ENCODE measurements at places on chromosomes 1 and 21.
A peak's percentile ranks its signal among the peaks of the same experiment; 100 is the strongest.

- DNase-seq, result no peak
Observed at GRCh38 chr1:192852001-192852947, 43.4 kb downstream of the RGS2 start.

- DNase-seq, result no peak
Observed at GRCh38 chr1:97364086-97364485, 556.7 kb downstream of the DPYD start.

GRCh38 chr1:94037392-94038229 is 83.3 kb downstream of the ABCA4 start:
- no peak for DNase-seq

- DNase-seq, result peak; percentile 39
Observed at GRCh38 chr21:43727519-43728153, 8.7 kb downstream of the PDXK start.

GRCh38 chr1:40090652-40091355 is 6.2 kb downstream of the PPT1 start:
- DNase-seq, result no peak

DNA sequence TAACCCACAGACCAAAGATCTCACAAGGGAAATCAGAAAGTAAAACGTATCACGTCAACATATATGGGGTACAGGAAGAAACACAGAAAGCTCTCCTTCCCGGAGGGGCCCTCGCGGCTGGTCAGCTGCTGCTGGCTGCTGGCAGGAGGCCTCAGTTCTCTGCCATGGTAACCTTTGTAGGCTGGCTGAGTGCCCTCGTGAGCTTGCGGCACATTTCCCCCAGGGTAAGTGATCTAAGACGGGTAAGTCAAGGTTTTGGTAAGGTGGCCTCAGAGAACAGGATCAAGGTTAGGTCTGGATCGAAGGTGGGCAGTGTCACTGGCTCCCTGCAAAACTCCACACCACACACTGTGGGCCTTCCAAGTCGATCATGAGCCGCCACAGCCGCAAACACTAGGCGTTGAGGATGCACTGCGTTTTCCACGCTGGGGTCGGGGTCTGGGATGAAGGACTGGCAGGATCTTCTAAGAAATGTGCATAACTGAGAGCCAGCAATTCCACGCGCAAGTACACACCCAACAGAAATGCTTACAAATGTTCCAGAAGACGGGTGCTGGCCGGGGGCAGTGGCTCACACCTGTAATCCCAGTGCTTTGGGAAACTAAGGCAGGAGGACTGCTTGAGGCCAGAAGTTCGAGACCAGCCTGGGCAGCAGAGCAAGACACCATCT is 33.9 kb downstream of the WDR4 start:
- no peak for DNase-seq

DNA sequence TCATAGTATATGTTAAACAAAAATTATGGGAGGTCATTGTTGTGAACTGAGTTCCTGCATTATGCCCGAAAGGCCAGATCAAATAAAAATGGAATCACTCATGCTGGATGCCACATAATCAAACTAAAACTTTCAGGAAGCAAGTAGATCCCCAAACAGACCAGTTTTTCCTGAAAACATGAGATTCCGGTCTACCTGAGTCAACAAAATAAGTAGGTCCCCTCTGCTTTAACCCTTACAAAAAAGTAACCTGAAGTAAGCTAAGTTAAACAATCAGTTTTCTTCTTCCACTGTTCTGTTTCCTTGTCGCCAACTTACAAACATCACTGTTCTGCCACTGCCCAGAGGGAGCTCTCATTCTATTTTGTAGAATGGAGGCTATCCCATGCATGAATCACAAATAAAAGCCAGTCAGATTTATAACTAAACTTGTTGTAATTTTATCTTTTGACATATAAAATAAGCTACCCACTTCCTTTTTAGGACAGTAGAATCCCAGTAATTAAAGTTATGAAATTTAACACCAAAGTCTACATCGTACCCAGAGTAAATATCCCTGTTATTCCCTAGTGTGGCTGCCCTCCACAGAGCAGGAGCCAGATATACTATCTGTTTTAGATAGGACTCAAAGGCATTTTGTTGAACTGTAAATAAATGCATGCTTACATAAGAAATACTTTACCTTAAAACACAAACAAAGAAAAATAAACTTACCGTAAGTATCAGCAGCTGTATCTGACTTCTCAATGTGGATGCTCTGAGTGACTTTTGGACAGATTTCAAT is 149.4 kb downstream of the TIAM1 start:
- DNase-seq, result no peak

GRCh38 chr21:37531431-37531932 is 164.9 kb downstream of the DYRK1A start:
- no peak for DNase-seq

DNA sequence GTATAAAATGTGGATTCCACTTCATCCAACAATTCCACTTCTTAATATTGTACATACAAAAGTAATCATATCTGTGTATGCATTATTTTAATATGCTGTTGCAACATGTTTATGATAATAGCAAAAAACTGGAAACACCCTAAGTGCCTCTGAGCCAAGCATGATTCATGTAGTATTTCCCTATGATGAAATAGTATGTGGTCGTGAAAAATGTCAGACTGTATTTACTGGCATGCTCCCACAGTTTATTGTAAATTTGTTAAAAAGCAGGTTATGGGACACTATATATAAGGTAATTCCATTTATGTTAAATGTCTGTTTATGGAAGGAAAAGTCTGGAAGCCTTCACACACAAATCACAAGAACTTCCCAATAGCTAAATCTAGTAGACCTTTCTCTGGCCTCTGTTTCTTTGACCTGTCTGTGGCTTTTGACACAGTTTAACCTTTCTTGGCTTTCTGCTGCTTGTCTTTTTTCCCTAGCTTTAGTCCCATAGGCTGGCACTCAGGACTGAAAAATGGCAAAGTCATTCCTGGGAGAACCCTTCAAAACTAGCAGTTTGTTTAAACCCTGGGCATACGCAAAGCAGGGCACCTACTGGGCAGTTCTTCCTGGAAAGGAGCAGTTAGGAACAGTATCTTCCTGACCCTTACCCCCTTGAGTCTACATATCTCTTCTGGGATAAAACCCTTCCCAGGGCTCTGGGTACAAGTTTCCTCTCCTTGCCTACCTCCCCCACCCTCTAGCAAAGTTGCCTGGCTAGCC is 65.4 kb upstream of the ARTN start:
- DNase-seq, result no peak

GRCh38 chr21:34618941-34619340 is 4.0 kb upstream of the RCAN1 start:
- no peak for DNase-seq

GRCh38 chr21:31668651-31669491 is 9.4 kb downstream of the SOD1 start:
- DNase-seq, result no peak
